ENCODE measurements at places on chromosomes 5 and 9.

DNA sequence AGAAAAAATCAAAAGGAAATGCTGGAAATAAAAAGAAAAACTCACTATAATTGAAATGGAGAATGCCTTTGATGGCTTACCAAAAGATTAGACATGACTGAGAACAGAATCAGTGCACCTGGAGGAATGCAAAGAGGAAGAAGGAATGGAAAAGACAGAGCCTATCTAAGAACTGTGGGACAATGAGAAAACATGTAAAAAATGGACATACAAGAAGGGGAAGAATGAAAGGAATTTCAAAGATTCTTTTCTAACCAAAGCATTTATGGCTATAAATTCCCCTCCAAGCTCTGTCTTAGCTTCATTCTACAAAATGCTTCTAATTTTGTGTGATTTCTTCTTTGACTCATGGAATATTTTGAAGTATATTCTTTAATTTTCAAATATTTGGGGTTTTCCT lies 47.5 kb upstream of the CLK4 start:
- no peak for DNase-seq

- no peak for DNase-seq
Observed at GRCh38 chr5:158881091-158881880, 218.4 kb downstream of the EBF1 start.

GRCh38 chr5:91898898-91899297 lies 515.8 kb upstream of the ARRDC3 start:
- peak; percentile 95 for DNase-seq

DNA sequence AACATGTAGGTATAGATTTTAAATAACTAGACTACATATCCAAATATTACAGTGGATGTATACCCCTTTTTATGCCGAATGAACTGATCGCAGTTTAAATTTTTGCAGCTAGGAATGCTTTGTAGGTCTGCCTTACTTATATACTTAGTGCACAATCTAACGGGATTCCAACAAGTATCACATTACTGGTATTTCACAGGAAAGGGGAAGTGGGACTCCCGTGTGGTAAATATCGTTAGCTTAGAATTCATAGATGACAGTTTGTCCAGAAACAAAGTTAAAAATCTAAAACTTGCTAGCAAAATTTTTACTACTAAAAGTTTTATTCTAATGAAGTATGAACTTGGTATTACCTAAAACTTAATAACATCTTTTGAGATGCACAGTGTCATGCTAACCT lies 193.5 kb upstream of the TLX3 start:
- DNase-seq: no peak

- DNase-seq: no peak
Observed at GRCh38 chr5:135013947-135014570, 20.0 kb downstream of the PITX1 start.

GRCh38 chr5:177094224-177095087 lies 7.7 kb downstream of the FGFR4 start:
- no peak for DNase-seq

DNA sequence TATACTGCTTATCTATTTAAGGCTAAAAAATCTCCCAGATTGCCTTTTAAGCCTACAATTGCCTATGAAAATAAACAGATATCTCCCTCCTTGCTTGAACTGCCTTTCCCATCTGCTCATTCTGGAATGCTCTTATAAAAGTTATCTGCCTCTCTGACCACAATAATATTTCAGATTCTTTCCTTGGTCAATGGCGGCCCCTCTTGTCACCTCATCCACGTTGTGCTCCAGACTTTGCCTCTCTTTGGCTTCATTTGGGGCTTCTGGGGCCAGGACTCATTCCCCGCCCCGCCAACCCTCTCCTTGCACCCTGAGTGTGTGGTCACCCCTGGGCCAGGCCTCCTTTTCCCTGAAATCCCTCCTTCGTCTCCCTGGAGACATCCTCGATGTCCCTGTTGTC lies 110.0 kb upstream of the RPS23 start:
- no peak for DNase-seq

- peak; percentile 25 for DNase-seq
Observed at GRCh38 chr5:156815988-156816599, 34.0 kb upstream of the PPP1R2B start.

GRCh38 chr5:146595088-146595487 lies 79.1 kb upstream of the GPR151 start:
- DNase-seq: no peak

- no peak for DNase-seq
Observed at GRCh38 chr9:109771087-109771486, 8.9 kb upstream of the PALM2AKAP2 start.

DNA sequence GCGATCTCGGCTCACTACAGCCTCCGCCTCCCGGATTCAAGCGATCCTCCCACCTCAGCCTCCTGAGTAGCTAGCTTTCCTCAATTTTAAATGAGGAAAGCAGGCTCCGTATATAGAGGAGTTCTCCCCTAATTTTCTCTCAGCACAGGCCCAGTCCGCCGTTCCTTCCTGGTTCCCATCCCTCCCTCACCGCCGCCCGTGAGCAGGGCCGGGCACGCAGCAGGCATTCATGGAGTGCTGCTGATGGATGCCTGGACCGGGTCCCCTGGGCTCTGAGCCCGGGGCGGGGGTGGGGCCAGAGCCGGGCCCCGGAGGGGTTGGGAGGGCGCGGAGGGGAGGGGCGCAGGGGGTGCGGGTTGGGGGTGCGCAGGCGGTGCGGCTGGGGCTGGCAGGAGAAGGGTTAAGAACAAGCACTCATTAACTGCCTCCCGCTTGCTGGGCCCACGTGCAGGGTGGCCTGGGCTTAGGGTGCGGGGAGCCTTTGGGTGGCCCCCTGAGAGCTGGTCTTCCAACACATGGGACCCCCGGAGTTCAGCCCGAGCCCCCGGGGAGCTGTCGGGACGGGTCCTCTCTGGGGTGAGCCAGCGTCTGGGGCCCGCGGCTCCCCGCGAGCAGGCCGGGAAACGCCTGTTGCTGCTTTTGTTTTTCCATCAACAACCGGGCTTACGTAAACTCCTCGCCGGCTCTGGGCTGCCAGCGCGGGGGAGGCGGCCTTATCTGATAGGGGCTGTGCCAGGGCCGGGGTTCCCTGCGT lies 33.7 kb downstream of the LHX2 start:
- DNase-seq: no peak

GRCh38 chr9:133538851-133539833 lies 4.6 kb downstream of the ADAMTSL2 start:
- no peak for DNase-seq

GRCh38 chr9:80410106-80410505 lies 838.3 kb downstream of the TLE4 start:
- DNase-seq: no peak

DNA sequence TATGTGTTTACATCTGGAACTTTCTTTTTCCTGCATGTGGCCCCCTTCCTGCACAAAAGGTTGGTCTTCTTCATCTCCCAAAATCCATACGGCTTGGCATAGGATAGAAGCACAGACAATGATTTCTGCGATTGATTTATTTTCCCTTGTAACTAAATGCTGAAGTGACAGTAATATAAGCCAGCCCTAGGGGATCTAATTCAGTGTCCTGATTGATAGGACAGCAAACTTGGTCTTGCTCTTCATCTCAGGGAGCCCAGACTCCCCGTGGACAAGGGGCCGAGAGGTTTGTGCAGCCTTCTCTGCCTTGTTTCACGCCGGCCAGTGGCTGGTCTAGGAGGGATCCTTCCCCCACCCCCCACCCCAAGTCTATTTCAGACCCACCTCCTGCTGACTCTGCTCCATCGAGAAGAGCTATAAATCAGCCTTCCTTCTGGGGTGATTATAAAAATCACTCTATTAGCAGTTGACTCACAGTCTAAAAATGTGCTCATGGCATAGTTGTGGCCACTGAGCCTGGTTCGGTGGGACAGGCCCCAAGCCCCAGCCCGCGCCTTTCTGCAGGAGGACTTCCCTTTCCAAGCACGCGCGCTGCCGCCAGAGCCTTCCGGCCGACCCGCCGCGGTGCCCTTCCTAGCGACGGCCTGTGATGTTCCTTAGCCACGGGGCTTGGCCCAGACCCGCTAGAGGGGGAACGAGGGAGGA lies 89.8 kb upstream of the COL5A1 start:
- no peak for DNase-seq

DNA sequence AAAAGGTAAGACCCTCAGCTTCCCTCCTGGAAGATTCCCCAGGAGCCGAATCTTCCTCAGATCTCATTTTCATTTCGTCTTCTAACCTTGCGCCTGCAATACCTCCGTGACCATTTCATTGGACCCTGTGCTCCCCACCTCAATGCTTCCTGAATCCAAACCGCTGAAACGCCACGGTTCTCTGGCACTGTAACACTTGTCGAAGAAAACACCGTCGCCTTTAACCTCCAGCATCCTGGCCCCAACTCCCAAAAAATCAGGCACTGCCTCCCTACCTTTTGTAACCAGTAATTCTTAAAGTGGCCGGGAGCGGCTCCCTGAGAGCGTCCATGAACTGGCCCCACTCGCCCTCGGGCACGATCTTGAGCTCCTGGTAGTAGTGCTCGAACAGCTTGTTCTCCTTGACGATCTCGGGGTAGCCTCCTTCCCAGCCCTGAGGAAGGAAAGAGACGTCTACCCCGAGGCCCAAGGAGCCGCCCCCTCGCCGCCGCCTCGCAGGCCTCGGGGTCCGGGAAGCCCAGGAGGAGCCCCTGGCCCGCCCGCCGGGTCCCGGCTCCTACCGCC lies 438 bp downstream of the NSUN2 start:
- no peak for DNase-seq

DNA sequence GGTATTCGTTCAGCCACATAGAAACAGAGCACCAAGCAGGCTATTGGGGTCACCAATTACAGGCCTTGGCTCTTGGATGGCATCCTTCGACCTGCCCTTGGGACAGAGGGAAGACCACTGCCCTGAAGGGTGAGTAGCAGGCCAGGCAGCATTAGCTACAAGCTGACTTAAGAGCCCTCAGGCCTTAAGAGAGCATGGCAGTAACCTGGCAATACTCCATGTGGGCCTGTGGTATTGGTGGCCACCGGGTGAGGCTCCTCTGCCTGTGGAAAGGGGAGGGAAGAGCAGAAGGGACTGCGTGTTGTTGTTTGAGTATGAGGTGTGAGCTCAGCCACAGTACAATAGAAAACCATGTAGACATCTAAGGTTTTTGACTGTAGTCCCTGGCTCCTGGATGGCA lies 170.6 kb downstream of the MCTP1 start:
- DNase-seq: no peak

GRCh38 chr5:154214371-154215106 lies 24.0 kb downstream of the GALNT10 start:
- no peak for DNase-seq

DNA sequence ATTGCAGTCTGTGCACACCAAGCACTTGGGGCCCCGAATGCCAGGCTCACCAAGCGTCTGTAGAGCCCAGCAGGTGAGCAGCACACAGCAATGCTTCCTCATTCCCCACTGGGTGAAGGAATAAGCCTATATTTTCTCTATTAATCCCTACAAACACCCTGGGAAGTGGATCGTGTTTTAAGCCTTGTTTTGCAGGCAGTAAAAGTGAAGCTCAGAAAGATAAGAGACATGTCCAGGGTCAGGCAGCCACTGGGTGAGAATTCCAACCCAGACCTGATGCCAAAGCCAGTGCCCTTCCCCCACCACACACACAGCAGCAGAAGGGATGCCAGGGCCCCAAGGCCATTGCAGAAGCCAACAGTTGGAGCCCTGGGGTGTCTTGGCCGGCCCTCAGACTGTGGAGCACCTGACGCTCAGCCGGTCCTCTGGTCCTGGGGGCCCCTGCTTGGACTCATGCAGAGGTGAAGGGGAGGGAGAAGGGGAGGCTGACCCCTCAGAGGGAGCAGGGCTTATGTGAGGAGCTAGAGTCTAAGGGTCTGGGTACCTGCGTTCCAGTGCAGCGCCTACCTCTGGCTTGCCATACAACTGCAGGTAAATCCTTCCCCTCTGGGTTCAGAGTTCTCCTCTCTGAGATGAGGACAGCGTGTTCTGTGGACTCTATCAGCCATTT lies 26.3 kb upstream of the SYNPO start:
- no peak for DNase-seq

GRCh38 chr9:76405868-76406267 lies 11.6 kb upstream of the RFK start:
- no peak for DNase-seq

DNA sequence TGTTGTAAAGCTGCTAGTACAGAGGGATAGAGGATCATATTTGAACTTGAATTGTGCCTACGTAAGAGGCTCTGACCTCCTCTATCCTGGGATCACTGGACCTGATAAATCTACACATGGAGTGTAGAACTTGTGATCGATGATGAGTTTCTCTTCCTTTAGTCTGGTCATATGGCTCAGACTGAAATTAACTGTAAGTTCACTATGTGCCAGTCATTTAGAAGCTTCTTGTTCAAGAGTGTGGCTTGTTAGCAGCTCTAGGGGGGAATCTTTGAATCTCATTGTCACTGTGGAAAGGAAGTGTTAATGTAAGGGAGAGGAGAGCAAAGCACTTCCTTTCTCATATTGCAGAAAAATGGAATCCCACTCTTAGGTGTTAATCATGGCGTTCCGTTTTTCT lies 12.1 kb downstream of the ZBTB34 start:
- DNase-seq: no peak

DNA sequence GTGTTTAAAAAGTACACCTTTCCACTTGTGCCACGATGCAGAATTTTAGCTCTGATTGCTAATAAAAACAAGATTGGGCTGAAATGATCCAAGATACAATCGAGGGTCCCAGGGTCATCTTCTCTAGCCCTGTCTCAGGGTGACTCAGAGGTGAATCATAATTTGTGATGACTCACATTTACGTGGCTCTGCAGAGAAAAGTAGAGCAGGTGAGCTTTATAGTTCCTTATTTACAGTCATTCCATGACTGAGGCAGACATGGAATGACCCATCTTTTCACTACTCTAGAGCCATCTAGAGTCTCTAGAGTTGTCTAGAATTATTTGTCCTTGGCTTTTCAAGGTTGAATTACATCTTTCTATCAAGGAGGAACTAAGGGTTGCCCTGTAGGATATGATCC lies 155.2 kb downstream of the GAS1 start:
- no peak for DNase-seq

DNA sequence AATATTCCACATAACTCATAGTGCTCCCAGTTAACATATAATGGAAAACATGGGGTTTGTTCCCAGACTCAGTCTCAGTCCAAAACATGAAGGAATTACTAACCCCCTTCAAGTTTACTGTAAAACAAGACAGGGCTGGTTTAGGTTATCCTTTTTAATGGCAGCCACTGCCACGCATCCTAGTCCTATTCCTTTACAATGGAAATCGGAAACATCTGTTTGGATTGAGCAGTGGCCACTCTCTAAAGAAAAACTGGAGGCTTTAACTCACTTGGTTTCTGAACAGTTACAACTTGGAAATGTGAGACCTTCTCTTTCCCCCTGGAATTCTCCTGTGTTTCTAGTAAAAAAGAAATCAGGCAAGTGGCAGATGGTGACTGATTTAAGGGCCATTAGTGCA lies 609.9 kb upstream of the ACO1 start:
- DNase-seq: no peak

DNA sequence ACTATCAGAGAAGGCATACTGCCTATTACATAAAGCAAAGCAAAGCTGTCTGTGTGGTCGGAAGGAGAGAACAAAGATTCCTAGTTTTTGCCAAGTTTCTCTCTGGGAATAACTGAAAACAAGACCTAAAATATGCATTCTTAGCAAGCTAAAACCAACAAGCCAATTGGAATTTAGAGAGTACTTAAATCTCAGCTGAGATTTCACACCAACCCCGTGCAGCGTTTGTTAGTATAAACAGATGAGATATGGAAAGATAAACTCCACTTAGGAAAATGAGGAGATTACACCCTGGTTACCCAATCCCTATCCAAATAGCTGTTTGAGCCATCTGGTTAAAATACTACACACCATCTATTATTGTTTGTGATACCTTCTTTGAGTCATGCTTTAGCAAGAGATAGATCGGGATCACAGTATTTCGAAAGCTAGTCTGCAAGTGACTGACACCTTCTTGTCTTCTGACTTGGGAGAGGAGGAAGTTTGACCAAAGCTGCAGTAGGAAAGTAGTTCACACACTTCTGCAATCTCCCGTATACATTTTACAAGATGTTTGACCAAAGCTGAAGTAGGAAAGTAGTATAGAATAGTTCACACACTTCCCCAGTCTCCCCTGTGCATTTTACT lies 18.2 kb downstream of the FAF2 start:
- no peak for DNase-seq
